Right renal pelvis (tissue), 4 donors: ENCODE measurements at places on chromosomes 6 and 20.

DNA sequence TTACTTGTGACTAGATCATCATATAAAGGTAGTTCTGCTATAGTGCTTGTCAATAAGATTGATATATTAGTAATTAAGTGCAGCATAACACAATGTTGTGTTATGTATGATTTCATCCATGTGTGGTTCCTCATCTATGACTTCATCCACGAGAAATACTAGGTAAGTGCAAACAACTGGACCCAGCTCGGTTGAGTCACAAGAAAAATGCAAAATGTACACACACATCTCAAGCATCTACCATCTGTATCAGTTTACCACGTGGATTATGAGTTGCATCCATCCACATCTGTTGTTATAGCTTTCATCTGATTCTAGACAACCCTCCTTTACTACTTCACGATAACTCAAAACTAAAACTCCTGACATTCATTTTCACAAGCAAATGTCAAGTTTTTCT is 517.0 kb upstream of the CITED2 start:
- no peak for DNase-seq

DNA sequence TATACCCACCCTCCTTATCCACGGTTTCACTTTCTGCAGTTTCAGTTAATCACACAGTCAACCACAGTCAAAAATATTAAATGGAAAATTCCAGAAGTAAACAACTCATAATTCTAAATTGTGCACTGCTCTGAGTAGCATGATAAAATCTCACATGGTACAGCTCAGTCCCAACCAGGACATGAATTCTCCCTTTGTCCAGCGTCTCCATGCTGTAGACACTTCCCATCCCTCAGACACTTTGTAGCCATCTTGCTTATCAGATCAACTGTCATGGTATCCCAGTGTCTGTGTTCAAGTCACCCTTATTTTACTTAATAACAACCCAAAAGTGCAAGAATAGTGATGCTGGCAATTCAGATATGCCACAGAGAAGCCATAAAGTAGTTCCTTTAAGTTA is 94.7 kb downstream of the PDE10A start:
- no peak for DNase-seq

DNA sequence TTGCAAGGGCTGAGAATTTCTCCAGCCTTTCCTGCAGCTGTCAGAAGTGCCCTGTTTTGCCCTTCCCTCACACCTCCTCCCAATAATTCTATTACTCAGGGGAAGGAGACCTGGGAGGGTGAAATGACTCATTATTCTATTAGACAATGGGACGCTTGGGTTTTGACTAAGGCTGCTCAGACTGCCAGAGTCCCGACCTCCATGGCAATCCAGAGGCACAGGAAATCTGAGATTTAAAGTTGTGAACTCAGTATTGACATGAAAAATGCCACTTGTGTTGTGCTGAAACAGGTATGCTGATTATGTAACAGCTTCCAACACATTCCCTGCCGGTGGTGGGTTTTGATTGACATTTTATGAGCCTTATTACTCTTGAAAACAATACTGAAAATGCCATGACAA is 625.9 kb upstream of the FLRT3 start:
- DNase-seq, result no peak

GRCh38 chr6:116158641-116159040 is 32.7 kb upstream of the COL10A1 start:
- no peak for DNase-seq
